ENCODE measurements at places on chromosomes 3 and 15.
A peak's percentile ranks its signal among the peaks of the same experiment; 100 is the strongest.

DNA sequence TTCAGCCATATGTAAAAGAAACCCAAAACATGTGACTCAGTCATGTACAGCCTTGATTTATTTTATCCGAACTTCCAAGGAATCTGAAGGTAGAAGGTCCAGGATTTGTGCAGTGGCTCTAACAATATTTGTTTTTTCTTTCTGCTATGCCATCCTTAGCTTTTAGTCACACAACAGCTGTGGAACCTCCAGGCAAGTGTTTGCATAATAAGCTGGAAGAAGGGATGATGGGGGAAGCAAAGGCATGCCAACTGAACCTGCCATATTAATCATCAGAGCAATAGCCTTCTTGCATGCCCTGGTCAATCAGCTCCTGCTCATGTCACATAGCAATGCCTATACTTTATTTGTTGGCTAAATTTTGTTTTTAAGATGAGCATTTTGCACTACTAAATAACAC lies 444.7 kb upstream of the ARPP21 start:
- DNase-seq = no peak

GRCh38 chr3:36992806-36993325 lies at the start of gene EPM2AIP1:
EPM2AIP1 (minus strand) TSS chr3:36993131; CDS start chr3:36993077, 54 bp downstream.
- DNase-seq = no peak

DNA sequence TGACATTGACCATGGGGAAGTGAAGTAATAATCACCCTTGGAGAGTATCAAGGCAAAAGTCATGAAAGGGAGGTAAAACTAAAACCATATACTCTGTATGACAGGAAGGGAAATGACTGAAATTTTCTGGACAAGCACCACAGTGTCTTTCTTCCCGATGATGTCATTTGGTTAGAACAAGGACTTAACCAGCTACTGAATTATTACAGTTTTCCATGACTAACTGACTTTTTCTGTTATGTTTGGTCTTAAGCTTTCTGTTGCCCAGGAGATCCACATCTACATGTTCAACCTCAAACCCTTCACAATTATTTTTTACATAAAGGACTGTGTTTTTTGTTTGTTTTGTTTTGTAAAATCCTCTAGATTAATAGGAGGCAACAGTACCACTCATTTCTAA lies 191.9 kb upstream of the IL12A start:
- DNase-seq = peak; percentile 70

- DNase-seq = no peak
Observed at GRCh38 chr15:56228854-56229253, 14.8 kb downstream of the RFX7 start.

Data from non-pigmented ciliary epithelial cell (primary cell).